Central memory CD8-positive, alpha-beta T cell (primary cell): ENCODE measurements at places on chromosomes 13 and 19.

DNA sequence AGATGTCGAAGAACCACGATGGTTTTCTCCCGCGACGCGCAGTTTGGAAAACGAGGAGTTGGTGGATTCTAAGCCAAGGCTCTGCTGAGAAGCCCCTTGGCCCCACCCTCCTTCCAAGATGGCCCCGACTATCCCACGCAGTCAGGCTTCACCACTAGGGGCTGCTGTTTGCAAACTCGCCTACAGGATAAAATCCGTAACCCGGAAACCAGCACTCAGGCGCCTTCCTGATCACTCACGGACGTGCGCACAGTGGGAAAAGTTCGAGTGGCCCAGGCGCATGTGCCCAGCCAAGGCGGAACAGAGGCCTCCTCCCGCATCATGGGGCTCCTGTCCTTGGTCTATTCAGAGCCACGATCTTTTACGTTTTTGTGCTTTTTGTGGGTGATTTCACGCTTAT is 19.2 kb upstream of the UQCR11 start:
- DNase-seq, result peak; percentile 28

GRCh38 chr13:109719962-109720646 is 66.3 kb downstream of the IRS2 start:
- DNase-seq, result no peak

DNA sequence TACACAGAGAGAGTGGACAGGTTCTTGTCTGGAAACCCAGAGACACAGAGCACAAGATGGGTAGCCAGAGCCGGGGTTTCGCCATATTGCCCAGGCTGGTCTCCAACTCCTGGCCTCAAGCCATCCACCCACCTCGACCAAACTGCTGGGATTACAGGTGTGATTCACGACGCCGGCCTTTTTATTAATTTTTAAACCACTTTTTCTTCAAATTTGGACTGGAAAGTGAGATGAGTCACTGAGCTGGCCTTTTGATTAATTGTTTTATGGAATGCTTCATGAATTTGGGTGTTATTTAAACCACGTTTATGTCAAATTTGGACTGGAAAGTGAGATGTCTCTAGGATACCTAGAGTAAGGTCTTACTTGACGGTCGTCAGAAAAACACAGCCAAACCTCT is 12.1 kb upstream of the IGFL1 start:
- DNase-seq, result no peak

DNA sequence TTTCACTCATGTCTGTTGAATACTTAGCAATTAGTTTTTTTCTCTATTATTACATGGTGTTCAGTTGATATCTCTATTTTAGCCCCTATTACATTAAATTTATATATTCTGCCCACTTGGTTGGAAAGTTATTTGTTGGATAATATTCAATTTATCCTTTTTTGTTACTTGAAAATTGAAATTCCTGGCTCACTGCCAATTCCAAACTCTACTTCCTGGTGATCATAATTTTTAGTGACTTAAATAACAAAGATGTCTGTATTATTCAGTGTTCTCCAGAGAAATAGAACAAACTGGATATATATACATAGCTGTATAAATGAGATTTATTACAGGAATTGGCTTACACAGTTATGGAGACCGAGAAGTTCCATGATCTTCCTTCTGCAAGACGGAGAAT is 93.6 kb downstream of the GPC5 start:
- no peak for DNase-seq

GRCh38 chr19:3881272-3882040 is 971 bp downstream of the ATCAY start:
- no peak for DNase-seq

DNA sequence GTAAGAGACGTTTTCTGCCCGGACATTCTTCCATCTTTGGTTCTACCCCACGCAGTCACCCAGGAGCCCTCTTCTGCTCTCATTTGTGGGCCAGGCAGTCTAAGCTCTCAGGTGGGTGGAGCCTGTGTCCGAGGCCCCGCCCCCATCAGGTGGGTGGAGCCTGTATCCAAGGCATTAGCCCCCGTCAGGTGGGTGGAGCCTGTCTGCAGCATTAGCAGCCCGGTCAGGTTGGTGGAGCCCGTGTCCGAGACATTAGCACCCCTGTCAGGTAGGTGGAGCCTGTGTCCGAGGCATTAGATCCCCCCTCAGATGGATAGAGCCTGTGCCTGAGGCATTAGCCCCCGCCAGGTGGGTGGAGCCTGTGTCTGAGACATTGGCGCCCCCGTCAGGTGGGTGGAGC is 45.5 kb upstream of the C13orf46 start:
- peak; percentile 26 for DNase-seq

GRCh38 chr19:18108897-18109296 is 11.3 kb downstream of the MAST3 start:
- no peak for DNase-seq

GRCh38 chr13:113905942-113906341 is 42.1 kb upstream of the GAS6 start:
- no peak for DNase-seq

DNA sequence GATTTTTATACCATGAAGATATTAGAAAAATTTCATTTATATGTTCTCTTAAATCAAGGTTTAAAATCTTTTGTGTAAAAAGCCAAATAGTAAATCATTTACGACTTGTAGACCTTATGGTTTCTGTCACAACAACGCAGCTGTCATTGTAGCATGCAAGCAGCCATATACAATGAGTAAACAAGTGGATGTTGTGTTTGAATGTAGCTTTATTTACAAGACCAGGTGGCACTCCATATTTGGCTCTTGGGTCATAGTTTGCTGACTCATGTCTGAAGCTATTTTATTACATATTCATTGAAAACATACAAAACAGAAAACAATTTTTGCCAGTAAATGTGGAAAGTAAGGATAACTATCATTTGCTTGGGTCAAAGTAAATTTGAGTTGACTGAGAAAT is 930.8 kb downstream of the SLITRK5 start:
- no peak for DNase-seq

- DNase-seq, result peak; percentile 32
These were observed at the start of gene APLP1 for GRCh38 chr19:35868172-35868822. Gene APLP1 (plus strand): TSS chr19:35868574. CDS start chr19:35868637, 63 bp downstream.
